GM20000 (cell line): ENCODE measurements at places on chromosomes 11 and 22.

DNA sequence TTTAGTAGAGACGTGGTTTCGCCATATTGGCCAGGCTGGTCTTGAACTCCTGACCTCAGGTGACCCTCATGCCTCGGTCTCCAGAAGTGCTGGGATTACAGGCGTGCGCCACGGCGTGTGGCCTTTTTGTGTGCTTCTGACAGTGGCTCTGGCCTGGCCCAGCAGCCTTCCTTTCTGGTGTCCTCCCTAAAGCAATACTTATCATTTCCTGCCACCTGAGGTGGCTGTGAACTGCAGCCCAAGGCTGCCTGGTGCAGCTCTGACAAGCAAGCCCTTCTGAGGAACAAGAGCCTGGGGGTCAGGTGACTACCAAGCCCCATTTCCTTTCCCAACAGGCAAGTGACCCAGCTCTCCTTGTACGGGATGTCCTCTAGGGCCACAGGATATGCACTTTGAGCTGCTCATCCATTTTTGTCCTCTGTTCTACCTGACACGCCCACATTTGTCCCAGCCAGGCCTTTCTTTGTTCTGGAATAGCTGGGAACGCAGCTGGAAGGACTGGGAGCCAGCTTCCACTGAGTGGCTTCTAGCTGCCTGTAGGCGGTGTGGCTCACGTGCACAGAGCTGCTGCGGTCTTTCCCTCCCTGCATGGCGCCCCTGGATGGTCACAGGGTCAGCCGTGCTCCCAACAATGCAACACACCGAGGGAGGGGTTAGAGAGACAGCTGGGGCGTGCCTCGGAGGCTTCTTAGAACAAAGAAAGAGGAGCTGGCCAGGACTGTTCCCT lies 12.3 kb upstream of the BID start:
- DNase-seq = no peak

DNA sequence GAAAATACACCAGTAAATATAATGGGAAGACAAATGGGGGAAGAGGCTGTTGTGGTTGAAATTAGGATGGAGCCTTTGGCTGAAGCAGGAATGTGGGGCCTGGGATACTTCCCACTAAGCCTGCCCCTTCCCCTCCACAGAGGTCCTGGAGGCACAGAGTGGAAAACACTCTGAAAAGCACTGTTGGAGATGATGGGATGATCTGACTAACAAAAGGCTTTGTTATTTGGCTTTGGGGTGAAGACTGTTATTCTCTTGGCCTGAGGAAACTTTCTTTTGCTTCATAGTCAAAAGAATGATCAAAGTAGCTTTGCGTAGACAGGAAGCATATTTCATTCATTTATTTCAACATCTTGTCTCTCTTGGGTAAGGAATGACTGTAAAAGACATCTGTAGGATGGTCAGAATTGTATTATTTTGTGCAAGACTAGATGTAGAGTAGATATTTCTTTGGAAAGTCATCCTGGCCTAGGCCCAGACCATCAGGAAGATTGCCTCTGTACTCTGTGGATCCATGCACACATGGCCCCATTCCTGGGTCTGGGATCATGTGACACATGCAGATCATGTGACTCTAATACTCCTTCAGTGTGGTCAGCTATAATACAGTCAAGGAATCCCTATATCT lies 111.4 kb downstream of the SPON1 start:
- DNase-seq = no peak

GRCh38 chr11:117908959-117909610 lies 20.1 kb downstream of the TMPRSS13 start:
- DNase-seq = no peak

- peak; percentile 84 for DNase-seq
Measured at GRCh38 chr11:65791719-65792213, 4.9 kb downstream of the OVOL1 start.

GRCh38 chr11:97938789-97939188 lies 1082.0 kb upstream of the CNTN5 start:
- DNase-seq = no peak

- DNase-seq = no peak
Measured at GRCh38 chr22:19937616-19938473, 3.7 kb upstream of the COMT start.

DNA sequence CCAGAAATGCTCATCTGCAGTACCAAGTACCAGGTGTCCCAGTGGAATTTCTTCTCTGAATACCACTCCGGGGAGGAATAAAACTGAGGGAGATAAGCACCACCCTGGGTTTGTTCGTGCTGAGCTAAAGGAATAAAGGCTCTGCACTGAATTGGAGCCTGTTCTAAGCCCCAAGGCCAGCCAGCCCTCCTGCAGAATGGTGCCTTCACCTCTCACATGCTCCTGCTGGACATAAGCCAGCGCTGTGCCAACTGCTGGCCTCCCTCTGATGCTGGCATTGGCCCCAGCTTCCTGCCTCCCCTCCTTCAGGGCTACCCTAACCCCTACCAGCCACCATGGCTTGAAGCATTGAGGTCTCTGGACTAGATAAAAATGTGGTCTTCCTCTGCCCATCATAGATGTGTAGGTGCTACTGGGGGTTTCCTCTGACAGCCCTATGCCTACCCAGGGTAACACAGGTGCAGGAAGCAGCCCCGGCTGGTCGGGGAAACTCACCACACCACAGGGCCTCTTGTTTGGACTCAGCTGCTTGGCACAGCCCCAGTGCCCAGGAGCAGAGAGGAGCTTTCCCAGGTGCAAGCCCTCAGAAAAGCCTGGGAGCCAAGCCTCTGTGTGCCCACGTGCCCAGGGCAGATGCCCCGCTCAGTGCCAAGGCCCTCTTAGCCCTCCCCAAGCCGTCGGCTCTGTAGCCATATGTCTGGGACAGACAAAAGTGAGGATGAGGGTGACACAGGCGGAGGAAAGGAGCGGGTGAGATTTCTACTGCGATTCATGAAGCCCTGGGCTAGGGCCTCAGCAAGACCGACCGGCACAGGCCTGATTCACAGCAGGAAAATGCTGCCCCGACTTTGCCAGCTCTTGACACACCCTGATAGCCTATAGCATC lies 34.1 kb upstream of the JAM3 start:
- no peak for DNase-seq

- DNase-seq = no peak
Measured at GRCh38 chr22:42461511-42461910, 29.3 kb upstream of the NFAM1 start.

DNA sequence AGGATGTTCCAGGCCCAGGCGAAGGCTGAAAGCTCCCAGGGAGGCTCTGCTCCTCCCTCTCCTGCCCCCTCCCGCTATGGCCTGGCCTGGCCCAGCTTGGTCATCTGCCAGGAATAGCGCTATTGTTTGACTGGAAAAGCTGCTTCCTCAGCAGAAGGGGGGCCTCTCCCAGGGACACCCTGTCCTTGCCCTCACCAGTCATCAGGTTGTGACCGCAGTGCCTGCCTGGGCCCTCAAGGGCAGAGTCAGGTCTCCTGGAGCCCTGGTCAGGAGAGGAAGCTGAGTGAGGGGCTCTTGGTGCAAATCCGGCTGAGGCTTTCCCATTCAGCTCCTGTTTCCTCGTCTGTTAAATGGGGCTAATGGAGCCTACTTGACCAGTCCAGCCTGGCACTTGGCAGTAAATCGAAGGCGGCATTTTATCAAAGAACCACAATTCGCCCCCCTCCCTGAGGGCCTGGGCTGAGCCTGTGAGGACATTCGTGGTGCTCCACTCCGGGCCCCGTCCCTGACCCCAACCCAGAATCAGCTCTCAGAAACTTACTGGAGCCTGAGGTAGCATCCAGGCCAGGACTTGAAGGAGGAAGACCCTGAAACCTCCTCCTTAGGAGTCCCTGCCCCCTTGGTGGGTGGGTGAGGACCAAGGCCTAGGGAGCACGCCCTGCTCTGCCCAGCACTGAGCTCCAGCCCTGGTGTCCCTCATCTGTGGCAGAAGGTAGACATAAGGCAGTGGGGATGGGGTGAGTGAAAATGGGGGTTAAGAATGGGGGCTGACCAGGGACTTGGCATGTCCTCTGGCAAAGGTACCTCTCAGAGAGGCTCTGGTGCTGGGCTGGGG lies 2.0 kb upstream of the CASTOR1 start:
- no peak for DNase-seq

DNA sequence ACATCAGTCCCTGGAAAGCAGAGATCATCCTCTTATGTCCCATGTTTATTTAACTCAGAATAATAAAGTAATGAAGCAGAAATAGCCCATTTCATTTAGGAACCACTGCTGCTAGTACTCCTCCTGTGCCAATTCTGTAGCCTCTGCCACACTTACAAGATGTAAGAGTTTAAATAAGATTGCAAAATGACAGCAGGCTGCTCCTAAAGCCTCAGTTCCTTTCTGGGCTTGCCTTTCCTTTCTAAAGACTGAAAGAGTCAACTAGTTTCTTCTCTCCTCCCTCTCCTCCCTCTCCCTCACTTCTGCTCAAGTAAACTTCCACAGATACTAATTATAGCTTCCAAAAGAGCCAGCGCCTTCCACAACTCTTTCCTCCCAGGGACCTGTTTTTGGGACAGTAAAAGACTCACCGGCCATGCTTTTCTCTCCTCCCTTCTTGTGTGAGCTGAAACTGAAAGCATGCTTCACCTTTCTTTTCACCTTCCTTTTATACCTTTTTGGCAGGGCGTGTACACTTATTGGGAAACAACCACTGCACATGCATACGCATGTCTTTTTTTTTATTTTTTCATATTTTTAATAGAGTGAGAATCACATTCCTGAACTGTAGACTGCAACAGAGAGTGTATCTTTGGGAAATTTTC lies 26.1 kb upstream of the CARD16 start:
- DNase-seq = no peak

DNA sequence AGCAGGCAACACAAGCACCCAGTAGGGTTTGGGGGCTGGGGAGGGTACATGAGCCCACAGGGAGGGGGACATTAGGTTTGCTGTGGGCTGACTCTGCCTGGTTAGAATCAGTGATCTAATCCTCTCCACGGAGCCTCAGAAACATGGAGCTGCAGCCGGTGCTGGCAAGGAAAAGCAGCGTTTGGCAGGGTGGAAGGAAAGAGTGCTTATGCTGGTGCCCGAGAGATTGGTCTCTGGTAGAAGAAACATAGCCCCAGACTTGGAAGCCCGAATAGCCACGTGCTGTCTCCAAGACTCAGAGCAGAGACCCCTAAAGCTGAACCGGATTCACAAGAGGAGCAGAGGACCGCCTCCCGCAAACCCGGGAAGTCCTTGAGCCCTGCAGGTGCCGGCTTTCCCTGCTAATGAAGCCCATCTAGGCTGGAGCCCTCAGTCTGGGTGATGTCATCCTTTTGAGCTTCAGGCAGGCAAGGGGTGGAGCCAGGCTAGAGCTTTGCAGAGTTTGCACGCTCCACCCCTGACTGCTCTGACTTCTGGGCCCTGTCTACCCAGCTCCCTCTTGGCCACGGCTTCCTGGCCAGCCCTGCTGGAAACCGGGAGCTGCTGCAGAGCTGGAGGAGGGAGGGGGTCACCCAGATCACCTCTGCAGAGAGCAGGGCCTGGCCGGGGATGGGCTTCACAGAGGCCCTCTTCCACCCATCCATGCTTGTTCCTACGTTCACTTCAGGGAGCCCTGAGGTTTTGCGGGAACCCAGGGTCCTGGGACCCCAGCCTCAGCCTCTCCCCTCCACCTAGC lies 35.0 kb upstream of the JAM3 start:
- peak; percentile 58 for DNase-seq

- peak; percentile 36 for DNase-seq
Measured at GRCh38 chr11:27183672-27184457, 143.2 kb downstream of the BBOX1 start.

GRCh38 chr11:46618837-46619236 lies 1.5 kb downstream of the ATG13 start:
- no peak for DNase-seq

DNA sequence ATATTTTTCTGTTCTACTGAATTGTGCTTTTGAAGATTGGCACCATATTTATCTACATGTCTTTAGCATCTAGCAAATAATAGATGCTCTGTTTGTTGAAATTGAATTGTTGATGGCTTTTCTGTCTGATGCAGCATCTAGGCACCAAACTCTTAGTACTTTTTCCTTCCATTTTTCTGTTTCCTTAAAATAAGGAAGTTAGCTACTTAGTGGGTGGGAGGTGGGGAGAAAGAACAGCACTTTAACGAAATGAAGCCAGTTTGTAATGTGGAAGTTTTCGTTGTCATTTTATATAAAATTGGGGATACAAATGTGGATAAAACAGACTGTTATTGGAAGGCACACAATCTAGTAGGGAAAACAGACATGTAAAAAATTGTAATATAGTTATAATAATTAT lies 76.6 kb downstream of the HIPK3 start:
- no peak for DNase-seq

GRCh38 chr22:47174671-47175112 lies 412.2 kb downstream of the TBC1D22A start:
- no peak for DNase-seq

DNA sequence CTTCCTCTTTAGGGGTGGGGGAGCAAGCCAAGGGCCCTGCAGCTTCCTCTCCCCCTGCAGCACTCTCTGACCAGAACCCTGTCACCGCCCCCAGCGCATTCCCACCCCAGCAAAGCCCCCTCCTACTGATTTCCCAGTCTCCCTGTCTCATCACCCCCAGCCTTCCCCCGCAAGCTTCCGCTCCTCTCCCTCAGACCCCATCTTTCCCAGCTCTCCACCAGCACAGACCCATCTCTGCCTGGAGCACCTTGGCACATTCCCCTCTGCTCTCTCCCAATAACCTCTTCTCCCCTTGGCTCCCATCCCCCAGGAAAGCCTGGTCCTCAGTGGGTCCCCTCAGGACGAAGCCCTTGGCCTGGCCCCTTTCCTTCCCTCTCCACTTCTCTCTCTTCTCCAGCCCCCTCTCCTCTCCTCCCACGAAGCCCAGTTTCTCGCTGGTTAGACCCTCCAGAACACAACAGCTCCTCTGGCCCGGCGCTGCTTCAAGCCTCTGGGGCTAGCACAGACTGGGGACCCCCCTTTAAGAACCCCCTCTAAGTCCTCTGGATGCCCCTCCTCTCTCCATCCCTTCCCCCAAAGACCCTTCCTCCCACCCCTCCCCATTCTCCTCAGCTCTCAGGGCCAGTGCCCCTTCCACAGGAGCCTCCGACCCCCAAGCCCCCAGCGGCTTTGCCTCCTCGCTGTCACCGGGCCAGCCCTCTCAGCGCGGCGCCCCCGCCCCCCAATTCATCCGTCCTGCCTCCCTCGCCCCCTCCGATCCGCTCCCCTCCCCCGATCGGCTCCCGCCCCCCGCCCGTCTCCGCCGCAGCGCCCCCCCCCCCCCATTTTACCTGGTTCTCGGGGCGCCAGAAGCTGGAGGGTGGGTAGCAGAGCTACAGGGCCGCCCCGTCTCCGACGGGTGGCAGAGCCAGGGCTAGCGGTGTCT lies 594 bp downstream of the NRXN2 start:
- no peak for DNase-seq

DNA sequence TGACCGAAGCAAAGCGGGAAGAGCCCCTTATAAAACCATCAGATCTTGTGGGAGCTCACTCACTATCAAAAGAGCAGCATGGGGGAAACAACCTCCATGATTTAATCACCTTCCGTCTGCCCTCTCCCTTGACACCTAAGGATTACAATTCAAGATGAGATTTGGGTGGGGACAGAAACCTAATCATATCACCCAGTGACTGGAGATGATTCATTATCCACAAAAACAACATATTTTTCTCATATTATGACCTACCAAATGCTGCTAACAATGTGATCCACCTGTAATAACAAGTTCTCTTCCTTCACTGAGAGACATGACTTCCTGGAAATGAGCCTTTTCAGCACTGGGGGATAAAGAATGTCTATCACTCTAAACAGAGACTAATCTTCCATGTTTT lies 23.4 kb upstream of the HEPHL1 start:
- DNase-seq = no peak

- no peak for DNase-seq
Measured at GRCh38 chr11:131810541-131810940, 440.1 kb downstream of the NTM start.
